OCI-M1 (cell line): ENCODE measurements at places on chromosomes 3 and 15.

- DNase-seq, result no peak
Observed at GRCh38 chr3:149203758-149204157, 17.9 kb downstream of the CP start.

GRCh38 chr3:150216041-150216811 is 191.9 kb upstream of the TSC22D2 start:
- DNase-seq, result peak; percentile 16

GRCh38 chr15:101560722-101561583 is 71.4 kb upstream of the PCSK6 start:
- no peak for DNase-seq

GRCh38 chr3:130968221-130968620 is 58.4 kb downstream of the ASTE1 start:
- DNase-seq, result no peak

GRCh38 chr3:9955611-9956352 is 3.6 kb upstream of the PRRT3 start:
- DNase-seq, result no peak

DNA sequence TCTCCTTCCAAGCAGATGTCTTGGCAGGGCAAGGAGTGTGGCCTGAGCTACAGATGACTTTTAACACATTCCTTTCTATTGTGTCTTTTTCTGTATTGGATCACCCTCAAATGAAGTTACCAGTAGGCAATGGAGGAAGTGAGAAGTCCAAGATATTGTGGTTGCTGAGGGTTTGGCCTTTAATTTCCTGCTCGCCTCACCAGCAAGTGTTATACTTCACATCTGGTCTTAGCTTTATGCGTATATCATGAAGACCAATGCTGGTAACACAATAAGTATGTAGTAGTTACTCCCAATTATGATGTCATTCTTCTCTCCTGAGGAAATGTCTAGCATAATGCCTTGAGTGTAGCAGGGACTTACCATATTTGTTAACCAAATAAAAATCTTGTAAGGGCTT is 179.9 kb downstream of the ZIC1 start:
- DNase-seq, result peak; percentile 9

DNA sequence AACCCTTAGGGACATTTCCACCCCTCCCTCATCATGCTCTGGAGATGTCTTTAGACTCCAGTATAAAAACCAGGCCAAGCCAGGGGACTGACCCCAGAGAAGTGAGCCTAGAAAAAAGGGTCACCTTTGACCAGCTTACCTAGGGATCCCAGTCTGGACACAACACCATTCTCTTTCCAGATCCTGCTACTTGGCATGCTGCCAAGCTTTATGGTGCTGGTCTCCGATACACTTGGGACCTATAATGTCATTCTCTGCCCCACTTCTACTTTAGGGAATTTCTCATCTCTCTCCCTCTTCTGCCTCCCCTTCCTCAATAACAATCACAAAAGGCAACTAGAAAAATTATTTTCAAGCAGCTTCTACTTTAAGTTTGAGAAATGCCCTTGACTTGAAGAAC is 124.4 kb downstream of the LRRN1 start:
- DNase-seq, result no peak

DNA sequence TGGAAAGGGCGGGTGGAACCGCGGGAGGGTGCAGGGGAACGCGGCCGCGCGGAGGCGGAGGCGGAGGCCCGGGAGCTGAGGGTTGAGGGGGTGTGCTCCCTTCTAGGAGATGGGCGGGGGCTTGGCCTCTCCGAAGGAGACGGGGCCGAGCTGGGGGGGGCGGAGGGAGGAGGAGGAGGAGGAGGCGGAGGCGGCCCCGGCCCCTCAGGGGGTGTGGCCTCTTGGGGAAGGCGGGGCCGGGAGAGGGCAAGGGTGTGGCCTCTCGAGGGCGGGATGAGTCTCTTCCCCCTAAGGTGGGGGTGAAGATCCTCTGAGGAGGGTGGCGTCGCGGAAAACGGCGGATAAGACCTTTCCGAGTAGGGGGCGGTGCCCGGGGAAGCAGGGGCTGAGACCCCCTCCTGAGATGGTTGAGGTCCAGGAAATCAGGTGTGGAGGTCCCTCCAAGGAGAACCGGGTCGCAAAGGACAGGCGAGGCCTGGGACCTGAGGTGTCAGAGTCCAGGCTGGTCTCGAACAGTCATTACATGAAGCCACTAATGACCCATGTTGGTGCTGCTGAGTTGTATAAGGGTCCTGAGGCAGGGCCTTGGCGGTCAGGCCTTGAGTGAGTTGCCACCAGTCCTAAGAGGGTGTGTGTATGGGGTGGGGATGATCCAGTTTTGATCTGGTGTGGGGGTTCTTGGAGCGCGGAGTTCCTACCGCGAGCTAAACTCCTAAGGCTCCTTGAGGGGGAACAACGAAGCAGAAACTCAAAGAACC is 759 bp downstream of the WDR6 start:
- DNase-seq, result peak; percentile 90

- DNase-seq, result no peak
Observed at GRCh38 chr15:32222716-32223115, 180.4 kb downstream of the GOLGA8K start.

DNA sequence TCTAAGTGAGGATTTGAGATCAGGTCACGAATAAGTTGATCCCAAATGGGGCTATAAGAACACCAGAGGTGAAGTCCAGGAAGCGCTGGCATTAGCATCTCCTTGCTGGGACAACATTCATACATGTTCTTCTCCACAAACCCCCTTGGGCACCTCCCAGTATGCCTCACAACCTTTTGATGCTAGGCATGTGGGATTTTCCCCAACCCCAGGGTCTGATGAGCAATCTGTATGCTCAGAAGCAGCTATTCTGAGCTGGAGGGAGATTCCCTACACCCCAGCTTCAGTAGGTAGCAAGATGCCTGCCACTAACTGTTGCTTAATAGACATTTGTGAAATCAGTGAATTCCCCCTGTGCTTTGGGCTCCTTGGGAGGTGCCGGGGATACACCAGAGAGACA is 32.2 kb downstream of the SLC6A11 start:
- DNase-seq, result no peak

- peak; percentile 88 for DNase-seq
Observed at GRCh38 chr15:48331796-48332641, 790 bp downstream of the DUT start.

DNA sequence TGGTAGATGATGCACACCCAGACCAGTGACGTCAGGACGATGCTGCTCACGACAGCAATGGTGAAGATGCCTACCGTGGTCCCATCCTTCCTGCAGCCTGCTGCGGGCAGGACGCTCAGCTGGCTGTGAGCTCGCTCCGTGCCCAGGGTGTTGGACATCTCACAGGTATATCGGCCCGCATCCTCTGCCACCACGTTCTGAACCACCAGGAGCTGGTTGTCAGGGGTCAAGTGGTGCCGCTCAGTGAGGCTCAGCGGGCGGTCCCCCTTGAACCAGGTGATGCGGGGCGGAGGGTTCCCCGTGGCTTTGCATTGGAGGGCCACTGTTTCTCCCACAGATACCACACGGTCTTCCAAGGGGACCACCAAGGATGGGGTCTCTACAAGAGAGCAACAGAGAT is 117.8 kb downstream of the LRIG1 start:
- no peak for DNase-seq

GRCh38 chr3:19931767-19932188 is 2.2 kb downstream of the EFHB start:
- peak; percentile 56 for DNase-seq

DNA sequence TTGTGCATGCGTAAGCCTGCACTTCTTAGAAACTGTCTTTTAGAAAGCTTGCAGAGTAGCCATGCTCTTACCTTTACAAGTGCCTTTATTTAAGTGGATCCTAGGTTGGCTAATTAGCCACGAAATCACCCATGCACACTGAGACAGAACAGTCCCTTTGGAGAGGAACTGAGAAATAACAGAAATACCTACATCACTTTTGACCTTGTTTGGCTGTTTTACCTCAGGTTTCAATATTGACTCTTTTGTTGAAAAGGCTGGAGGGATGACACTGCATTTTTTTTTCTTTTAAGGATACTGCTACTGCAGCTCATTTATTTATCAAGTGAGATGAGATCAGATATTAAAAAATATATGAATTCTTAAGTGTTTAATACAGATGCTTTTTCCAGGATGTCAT is 155.6 kb upstream of the GOLIM4 start:
- no peak for DNase-seq

DNA sequence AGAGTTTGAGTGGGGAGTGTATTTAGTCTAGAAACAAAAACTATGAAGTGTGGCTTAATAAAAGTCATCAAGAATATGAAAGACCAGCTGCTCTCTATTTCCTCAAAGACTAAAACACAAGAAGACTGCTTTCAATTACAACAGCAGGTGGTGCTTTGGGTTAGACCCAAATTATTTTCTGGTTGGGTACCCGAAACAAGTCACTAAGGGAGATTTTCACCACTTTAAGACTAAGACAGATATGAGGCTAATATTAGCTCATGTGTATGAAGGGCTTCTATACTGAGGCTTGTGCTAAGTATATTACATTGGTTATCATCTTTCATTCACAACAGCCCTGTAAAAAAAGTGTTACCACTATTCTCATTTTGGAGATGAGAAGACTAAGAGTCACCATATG is 43.1 kb downstream of the COL8A1 start:
- no peak for DNase-seq

- DNase-seq, result no peak
Observed at GRCh38 chr3:17090280-17090983, 205.7 kb downstream of the PLCL2 start.

DNA sequence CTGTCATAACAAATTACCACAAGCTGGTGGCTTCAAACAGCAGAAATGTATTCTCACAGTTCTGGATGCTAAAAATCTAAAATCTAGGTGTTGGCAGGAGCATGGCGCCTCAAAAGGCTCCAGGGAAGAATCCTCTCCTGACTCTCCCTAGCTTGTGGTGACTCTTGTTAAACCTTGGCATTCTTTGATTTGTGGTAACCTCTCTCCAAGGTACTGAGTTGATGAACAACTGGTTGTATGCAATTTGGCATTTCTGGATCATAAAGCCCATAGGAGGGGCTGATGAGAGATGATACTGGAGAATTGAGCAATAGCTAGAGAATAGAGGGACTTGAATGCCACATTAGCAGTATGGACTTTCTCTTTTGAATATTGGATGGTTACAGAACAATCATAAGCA is 821.8 kb downstream of the TBL1XR1 start:
- DNase-seq, result no peak

DNA sequence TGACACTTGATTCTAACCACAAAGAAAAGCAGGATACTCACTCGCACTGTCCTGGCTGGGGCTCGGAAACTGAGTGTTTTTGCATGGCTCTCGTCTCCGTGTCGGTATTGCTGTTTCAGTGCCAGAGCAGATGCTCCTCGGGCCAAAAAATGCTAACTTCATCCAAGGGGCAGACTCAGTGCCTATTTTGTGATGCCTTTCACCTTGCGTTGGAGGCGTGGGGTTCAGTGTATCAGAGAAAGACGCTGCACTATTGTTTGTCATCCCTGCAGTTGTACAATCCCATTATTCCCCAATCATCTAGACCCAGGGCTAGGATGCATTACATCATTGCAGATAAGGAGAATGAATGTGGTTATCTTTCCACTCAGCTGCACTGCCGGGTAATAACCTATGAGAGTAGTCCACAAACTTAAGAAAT is 1.4 kb downstream of the CACNA2D3 start:
- DNase-seq, result peak; percentile 25

DNA sequence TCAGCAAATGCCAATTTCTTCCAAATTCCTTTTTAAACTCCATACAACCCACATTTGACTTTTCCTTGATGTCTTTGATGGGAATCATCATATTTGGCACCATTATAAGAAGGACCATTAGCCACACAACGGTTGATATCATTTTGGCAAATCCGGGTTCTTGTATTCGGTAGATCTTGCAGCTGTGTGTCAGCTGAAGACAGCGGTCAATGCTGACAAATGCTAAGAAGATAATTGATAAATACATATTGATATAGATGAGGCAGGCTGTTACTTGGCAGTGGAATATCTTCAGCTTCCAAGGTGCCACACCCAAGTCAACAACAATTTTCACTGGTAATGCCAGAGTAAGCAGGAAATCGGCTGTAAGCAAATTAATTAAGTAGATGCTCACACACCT is 4.2 kb downstream of the GPR171 start:
- DNase-seq, result no peak

- DNase-seq, result peak; percentile 37
Observed at GRCh38 chr3:36663666-36664291, 100.6 kb downstream of the DCLK3 start.

- DNase-seq, result no peak
Observed at GRCh38 chr3:12818773-12819172, 22.3 kb downstream of the CAND2 start.

DNA sequence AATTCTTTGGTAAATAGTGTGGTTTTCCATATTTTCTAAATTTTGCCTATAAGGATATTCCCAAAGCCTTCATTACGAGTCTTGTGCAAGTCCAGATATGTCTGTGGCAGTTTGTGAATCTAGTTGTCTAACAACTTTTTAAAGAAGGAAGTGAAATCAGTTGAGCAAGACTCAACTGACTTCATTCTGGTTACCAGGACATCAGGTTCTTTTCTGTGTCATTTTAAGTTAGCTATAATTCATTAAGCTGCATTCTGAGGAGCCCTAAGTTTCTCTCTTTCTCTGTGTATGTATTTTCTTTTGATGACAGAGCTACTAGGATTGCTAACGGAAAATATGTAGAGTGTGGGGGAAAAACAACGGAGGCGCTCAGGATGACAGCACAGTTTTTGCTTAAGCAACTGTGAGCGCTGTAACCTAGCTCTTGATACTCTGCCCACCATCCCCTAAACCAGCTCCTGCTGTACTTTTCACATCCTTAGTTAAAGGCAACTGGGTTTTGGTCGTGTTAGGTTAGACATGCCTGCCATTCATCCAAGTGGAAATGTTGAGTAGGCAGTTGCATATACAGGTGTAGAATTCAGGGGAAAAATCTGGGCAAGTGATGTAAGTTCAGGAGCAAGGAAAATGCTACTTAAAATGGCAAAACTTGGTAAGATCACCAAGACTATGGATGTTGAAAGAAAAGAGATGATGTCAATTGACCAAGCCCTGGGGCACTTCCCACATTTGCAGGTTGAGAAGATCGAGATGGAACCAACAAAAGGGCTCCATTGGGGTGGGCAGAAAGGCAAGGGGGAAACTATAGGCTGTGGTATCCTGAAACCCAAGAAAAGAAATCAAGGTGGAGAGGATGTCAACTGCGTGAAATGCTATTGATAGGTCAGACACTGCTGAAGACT is 9.2 kb downstream of the MFSD1 start:
- DNase-seq, result no peak

- no peak for DNase-seq
Observed at GRCh38 chr3:181075098-181075497, 85.6 kb upstream of the DNAJC19 start.

GRCh38 chr3:10778492-10779292 is 37.3 kb upstream of the SLC6A11 start:
- DNase-seq, result no peak

DNA sequence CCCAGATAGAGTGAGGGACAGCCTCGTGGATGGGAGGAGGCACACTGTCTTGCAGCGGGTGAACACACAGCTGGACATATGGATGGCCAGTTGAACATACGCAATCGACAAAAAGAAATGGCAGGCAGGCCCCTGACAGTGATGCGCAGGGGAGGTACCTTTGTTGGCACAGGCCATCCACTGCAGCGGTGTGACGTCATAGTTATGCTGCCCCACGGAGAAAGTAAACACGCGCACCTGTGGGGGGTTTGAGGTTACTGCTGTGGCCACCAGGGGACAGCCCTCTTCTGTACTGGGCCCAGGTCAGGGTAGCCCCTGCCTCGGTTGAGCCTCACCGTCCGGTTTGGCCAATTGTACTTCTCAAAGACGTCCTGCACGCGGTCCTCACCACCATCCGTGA is 19.4 kb upstream of the TMEM115 start:
- DNase-seq, result no peak
